ENCODE measurements at places on chromosomes 16 and 17.

DNA sequence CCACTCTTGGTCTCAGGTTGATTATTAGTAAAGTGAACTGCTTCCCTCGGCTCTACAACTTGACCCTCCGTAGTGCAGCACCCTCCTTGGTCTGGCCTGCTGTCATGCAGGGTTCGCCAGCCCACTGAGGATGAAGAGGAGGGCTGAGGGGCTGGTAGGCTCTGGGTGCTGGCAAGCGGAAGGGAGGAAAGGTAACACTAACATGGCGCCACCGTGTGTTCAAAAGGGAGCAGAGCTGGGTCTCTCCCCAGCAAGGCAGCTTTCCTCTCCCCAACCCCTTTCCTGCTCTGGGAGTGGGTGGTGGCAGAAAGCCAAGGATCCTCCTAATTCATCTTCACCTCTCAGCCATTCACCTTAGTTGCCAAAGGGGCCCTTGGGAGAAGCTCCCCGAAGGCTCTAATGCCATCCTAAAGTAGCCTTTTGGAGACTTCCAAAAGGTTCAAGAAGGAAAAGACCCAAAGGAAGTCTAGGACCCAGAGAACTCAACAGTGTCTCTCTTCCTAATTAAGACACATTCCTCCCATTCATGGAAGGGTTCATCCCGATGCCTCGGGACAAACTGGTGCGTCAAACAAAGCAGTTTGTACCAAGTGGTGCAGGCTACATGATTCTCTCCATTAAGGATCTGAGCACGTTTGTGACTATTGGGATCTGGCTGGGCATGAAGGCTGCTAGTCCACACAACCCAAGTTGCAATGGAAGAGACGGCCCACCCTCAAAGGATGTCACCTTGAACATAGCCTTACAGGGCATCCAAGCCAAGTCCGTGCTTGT, 90.8 kb upstream of the TOB1 start:
- DNase-seq = peak; percentile 75

GRCh38 chr16:17408955-17409441, 61.8 kb downstream of the XYLT1 start:
- DNase-seq = no peak

- DNase-seq = no peak
Measured at GRCh38 chr17:75816693-75817092, 27.5 kb downstream of the UNC13D start.

DNA sequence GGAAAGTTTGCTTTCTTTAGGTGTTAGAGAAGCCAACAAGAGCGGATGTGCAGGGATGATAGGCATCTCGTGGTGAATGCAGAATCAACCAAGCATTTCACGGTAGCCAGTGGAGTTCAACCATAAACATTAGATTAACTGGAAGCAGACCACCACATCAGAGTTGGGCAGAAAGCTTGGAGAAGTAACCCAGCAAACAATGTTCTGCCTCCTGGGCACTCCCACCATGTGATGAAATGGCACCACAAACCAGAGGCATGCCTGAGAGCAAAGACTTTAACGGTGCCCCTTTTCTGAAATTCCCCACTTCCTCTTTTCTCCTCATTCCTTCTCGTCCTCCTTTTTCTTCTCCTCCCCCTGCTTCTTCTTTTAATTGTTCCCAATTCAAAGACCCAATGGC, 193.5 kb upstream of the ANKFN1 start:
- DNase-seq = no peak

DNA sequence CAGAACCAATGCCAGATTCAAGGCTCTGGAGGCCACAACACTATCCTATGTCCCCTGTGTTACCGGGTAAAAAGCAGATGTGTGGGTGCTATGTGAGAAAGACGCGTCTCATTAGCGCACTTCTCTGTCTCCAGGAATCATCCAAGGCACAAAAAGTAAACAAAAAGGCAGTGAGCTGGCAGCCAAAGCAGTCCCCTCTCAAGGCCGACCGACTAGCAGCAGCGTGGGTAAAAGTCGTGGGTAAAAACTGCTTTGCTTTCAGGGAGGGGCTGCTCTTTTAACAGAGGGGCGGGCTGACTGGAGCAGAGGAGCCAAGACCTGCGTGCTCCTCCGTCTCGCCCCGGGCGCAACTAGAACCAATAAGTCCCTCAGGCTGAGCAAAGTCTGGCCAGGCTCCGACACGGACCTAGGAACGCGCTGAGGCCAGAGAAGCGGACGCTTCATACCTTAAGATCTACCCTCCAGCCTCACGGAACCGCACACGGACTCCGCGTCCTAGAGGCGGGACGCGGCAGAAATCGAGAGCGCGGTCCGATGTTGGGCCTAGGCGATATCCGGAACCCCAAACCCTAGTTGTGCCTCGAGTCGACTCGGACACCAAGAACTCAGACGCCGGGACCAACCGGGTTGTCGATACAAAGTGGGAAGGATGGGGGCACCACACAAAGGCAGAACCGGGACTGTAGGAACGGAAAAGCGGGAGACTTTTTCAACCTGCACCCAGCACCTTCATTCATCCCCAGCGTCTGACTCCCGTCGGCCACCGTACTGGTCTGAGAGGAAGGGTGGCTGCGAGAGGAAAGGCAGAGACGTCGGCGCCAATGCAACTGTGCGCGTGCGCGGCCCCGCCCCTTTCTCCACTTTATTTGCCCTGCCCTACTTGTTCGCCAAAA, at the start of gene INTS2:
INTS2 (minus strand) TSS at position 775 of the 893 bp plus-strand sequence. CDS start 1,338 bp downstream, outside the sequence.
- DNase-seq = peak; percentile 97

- no peak for DNase-seq
Measured at GRCh38 chr16:58850678-58851020, 116.5 kb upstream of the GOT2 start.

DNA sequence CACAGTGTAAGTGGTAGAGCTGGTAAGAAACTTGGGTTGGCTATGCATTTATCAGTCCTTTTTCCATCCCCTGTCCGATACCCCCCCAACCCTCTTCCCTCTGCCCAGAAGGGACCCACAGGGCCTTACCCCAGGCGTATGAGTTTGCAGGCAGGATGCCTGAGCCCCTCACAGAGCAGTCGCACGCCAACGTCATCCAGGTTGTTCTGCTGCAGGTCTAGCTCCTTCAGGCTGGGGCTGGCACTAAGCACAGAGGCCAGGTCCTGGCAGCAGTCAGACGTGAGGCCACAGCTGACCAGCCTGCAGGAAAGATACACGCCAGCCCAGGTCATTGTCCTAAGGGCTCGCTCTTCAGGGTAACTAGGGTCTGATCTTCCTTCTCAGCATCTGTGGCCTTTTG, 45.0 kb downstream of the NLRP1 start:
- no peak for DNase-seq

GRCh38 chr17:67051155-67051538, 6.8 kb downstream of the CACNG1 start:
- no peak for DNase-seq

DNA sequence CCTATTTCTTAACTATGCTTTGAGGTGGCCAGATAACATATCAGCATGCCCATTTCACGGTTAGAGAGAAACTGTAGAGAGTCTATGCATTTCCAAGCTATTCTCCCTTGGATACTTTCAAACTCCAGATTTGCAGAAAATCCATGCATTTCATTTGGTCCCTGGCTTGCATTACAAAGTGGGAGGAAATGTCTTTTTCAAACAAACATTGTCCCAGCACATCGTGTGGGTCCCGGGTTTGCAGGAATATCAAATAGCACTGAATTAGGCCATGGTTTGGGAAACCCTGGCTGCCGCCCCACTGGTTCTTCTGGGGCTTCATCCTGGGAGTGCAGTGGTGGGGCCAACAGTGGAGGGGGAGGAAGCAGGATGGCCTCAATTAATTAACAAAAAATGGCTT, 171.9 kb downstream of the IRX5 start:
- DNase-seq = no peak

DNA sequence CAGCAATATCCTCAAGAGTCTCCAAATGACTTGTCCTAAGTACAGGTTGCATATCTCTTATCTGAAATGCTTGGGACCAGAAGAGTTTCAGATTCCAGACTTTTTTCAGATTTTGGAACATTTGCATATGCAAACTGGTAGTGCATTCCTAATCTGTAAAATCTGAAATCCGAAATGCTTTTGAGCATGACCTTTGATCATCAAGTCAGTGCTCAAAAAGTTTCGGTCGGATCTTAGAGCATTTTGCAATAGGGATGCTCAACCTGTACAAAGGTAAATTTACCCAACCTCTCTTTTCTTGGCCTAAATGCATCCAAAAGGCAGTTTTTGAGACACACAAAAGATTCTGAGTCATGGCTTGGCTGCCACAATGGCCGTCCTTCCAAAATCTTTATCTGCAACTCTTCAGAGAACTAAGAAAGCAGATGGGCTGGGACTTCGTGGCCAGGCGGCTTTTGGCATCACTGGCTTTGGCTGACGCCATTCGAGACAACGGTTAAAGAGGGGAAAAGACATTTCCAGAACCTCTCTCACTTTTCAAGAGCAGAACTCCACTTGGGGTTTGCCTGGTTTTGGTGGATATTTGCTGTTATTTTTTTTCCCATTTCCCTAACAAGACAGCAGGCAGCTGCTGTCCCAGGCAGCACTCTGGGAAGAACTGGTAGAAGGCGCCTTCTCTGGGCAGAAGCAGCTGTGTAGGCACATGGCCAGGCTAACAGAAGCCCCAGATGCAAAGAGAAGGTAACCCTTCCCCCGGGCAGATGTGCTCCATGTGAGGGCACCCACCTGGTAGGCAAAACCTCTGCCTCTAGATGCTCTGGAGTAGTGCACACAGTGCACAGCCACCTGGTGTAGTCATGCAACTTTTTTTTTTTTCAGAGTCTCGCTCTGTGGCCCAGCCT, 8.9 kb downstream of the CPPED1 start:
- no peak for DNase-seq

- no peak for DNase-seq
Measured at GRCh38 chr16:89246383-89246902, 28.9 kb downstream of the ZNF778 start.

DNA sequence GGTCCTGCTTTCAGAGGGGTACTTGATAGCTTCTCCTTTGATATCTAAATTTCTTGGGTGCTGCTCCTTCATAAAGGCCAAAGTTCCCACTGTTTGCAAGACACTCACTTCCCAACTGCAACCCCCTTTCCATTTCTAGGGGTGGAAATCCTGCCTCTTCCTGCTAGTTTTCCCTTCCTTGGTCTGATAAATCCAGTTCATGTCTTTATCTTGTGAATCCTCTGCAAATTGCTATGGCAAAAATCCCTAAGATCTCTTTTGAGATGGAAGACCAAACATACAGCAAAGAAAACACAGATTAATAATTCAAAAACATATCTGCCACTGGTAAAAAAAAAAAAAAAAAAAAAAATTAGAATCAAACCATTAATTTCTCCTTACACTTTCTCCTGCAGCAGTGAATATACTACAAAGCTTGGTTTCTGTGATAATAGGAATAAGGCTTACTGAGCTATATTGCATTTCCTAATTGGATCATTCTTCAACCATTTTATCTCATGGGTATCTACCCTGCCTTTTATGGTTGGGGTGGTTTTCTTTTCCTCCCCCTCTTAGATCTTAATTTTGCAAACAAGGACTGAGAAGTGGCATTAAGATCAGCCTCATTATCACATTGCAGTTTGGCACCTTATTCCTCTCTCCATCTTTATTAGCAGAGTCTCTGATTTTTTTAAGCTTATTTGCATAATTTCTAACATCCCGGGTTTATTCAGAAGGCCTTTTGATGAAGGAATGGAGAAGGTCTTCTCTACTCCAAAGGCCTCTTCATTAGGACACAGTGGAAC, 439.1 kb downstream of the XYLT1 start:
- DNase-seq = no peak

GRCh38 chr16:13902677-13903076, 17.3 kb upstream of the ERCC4 start:
- DNase-seq = no peak

GRCh38 chr17:48037036-48037837, at the start of gene COPZ2:
Gene COPZ2, minus strand, starts transcription at chr17:48037797. Its CDS starts 20 bp downstream, at chr17:48037777.
- DNase-seq = peak; percentile 76

DNA sequence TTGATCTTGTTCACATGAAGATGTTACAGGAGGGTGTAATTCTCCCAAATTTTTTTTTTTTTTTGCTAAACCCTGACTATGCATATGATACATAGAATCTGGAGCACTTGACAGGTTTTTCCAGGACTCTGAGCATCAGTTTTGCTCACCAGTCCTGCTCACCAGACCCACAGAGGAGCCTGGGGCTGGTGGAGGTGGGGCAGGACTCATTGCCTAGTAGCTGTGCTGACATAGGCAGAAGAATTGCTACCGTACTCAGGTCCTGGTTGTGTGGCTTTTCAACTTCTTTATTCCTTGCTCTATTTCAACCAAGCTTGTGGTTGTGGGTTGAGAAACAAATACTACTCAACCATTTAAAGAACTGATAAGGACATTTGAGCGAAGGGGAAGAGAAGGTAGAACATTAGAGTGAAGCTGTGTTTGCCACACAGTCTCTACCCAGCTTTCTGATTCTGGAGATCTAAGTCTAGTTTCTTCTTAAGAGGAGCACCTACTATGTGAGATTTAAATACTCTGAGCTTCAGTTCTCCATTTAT, 212.4 kb downstream of the UTP18 start:
- DNase-seq = no peak

DNA sequence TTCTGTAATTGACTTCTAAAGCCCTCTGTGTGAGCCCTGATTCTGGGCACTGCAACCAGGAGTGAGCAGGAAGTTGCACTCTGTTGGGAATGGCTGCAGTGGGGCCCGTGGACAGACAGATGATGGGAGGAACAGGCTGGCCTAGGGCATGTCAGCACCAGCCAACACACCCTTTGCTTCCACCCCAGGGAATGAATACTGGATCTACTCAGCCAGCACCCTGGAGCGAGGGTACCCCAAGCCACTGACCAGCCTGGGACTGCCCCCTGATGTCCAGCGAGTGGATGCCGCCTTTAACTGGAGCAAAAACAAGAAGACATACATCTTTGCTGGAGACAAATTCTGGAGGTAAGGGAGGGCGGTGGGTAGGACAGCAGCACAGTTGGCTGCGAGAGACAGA, 10.8 kb upstream of the LPCAT2 start:
- DNase-seq = no peak

- peak; percentile 71 for DNase-seq
Measured at GRCh38 chr16:67672739-67673662, 6.4 kb downstream of the C16orf86 start.

- DNase-seq = peak; percentile 69
Measured at GRCh38 chr17:7889166-7889955, 772 bp downstream of the CHD3 start.

- DNase-seq = peak; percentile 61
Measured at GRCh38 chr17:50865060-50865867, 890 bp downstream of the TOB1 start.

GRCh38 chr17:65530523-65531255, 30.8 kb downstream of the AXIN2 start:
- no peak for DNase-seq

- DNase-seq = no peak
Measured at GRCh38 chr17:40530531-40530994, 29.1 kb upstream of the TNS4 start.

DNA sequence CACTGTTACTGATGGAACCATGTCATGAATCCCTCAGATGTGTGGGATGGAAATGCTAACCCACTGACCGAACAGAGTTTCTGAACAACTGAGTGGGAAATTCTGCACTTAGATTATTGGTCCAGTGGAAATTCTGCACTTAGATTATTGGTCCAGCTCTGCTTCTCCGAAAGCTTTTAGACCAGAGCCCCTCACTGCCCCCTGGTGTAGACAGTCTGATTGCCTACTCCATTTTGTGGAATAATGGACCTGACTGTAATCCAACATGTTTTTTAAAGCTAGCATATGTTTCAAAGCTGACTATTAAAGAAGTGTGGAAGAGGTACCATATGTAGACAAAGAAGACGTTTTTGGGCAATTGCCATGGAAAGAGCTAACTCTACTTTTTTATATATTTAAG, 50.3 kb upstream of the TBX2 start:
- no peak for DNase-seq
